Ascending aorta (tissue), 2 donors: ENCODE measurements at places on chromosomes 7 and 10. TPM values are rescaled to one million over a fixed set of nuclear protein-coding genes. Genes with fewer than 3 reads are reported as not detected.

DNA sequence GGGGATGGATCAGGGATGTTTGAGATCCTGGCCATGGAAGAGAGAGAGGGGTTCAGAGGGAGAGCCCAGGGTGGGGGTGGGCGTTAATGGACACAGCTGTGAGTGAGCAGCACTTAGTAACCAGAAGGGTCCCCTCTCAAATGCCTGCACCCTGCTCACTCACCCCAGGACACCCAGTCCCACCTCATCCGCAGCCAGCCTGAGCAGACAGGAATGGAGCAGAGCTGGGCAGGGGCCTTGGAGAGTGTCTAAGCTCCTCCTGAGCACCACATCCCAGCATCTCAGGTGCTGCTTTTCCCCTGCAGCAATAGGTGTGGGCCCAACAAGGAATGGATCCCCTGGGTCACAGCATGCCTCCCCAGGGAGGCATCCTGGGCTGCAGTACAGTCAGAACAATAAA lies 5.3 kb downstream of the FAM24A start:
- no peak for DNase-seq

The PPP1R17 gene
- not detected for total RNA-seq

DNA sequence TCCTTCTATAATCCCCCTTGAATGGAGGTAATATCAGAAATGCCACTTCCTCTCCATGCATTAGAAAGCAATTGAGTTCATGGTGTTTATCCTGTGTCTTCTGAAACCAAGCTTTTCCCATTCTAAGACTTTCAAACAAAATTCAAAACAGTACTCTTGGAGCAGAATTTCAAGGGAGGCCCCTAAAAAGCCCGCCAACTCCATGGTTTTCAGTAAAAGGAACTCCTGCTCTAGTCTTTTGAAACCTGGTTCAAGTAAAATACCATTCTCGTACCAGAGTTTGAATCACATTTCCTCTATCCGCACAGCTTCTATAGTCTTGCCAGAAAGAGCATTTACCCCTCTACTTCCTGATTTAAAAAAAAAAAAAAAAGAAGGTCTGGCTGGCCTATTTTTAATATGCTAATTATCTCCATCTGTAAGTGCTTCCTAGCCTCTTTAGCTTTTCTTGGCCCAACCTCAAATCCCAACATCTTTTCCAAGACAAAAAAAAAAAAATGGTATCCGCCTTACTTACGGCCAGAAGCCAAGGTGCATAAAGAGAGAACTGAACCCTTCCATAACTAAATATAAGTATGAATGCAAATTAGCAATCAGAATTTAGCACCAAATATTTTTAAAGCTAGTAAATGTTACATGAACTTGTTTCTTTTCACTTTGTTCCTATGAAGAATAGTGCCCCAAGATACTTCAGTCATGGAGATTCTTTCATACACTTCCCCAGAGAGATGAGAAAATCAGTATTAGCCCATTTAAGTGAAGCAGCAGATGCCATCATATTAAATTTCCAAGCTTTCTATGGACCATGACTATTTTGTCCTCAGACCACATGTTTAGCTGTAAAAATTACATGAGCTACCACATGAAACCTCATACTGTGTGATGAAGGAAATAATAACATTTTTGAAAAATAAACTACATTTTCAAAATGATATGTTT lies 199.9 kb upstream of the FAM3C start:
- DNase-seq = no peak

GRCh38 chr7:36606976-36607720 lies 117.1 kb downstream of the AOAH start:
- DNase-seq = no peak

GRCh38 chr10:91190876-91191583 lies 29.4 kb upstream of the PCGF5 start:
- no peak for DNase-seq

- no peak for DNase-seq
These were observed 274.4 kb downstream of the THSD7A start for GRCh38 chr7:11557627-11558026.

The NYAP1 gene
- total RNA-seq = 0.96 TPM

- no peak for DNase-seq
These were observed 12.0 kb downstream of the GET4 start for GRCh38 chr7:888081-889024.

GRCh38 chr7:134888141-134888740 lies 98.1 kb upstream of the AGBL3 start:
- no peak for DNase-seq

DNA sequence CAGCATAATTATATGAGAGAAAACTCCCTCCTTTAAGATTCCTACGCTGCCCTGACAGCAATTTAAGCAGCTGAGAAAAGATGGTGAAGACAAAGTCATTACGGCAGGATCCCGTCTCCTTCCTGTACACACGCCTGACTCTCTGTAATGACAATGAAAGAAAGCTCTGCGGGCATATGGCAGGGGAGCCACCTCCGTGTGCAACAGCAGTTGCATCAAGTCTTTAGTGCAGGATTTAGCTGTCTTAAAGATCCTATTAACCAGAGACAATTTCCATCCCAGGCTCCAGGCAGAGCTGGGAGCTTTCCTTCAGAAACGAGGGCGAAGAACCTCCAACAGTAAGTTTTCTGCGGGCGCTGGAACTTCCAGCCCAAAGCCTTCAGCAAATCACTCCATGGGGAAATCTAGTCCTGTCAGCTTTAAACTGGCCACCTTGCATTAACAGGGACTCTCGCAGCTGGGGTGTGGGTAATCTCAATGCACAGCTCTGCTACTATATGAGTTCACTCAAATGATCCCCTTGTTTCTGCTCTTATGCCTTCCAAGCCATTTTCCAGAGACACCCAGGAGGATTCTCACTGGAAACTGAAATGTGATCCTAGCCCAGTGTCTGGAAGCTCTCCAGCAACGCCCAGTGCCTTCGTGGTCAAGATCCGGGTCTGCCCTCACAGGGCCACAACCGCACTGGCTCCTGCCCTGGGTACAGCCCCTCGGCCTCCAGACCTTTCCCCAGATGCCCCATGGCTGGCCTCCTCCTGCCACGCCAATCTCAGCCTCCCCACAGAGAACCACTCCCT lies 74.9 kb downstream of the CTBP2 start:
- DNase-seq = no peak

DNA sequence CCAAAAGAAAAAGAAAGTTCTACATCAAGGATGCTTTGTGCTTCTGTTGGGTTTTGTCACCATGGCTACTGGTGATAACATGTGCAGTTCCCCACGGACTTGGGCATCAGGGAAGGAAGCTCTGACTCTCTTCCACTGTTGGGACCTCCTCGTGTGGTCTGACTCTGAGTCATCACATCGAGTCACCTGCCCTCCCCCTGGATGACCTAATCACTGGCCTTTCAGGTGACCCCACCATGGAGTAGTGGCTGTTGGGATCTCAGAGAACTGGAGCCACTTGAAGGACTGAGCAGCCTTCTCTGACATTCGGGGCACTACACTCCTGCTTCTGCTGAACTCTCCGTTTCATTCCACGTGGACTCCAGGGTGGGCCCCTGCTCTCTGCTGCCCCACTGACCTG lies 60.8 kb upstream of the DOCK1 start:
- DNase-seq = no peak

The PURB gene
- 19.1 TPM for total RNA-seq

GRCh38 chr10:3107426-3107961 lies 40.1 kb downstream of the PFKP start:
- peak; percentile 98 for DNase-seq

The GNAT3 gene
- not detected for total RNA-seq

DNA sequence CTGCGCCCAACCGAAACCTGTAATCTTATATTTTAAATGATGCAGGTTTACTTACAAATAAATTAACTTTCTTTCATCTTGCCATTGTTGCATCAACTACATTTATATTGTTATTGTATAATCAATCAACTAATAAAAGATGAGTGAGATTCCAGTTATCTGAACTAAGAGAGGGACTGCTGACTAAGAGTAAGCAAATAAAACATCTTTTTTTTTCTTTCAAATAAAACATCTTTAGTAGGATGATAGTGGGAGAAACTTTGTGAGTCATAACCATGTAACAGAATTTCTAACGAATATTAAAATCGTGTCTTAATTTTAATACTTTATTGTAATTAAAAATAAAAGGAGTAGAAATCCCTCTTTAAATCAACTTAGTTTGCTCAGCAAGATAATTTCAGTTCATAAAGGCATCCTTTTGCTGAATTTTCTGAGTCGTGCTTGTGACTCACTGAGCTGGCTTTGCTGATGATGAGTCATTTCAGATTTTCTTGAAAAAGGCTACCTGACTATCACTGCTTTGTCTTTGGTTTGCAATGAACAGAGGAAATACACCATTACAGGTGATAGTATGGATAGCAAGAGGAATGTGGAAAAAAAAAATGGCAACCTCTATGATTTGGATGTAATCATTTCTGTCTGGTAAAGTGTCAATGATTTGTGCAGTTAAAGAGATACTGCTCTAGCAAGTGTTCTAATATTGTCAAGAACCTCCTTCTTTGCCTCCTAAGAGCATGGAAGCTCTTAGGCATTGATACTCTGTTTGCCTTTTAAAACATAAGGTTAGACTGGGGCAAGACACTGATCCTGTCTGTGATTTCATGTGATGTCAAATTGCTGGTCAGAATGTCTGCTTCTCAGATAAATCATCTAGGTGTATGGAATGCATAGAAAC lies 119.5 kb downstream of the GPR158 start:
- no peak for DNase-seq

DNA sequence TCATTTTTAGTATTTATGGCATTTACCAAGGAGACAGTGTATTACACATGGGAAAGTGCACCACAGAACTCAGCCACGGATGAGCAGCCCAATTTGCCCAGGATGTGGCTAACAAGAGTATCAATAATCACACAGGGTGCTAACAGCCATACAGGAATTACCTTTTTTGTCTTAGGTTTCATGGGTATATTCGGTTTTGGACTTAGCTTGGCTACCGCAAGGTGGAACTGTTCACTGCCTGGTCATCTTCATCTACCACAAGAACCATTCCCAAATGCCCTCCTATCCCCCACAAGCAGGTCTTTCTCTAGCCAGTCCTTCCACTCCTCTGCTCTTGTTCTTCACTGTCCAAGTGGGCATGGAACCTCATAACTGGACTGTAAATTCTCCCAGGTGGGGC lies 6.0 kb downstream of the PDLIM1 start:
- no peak for DNase-seq

DNA sequence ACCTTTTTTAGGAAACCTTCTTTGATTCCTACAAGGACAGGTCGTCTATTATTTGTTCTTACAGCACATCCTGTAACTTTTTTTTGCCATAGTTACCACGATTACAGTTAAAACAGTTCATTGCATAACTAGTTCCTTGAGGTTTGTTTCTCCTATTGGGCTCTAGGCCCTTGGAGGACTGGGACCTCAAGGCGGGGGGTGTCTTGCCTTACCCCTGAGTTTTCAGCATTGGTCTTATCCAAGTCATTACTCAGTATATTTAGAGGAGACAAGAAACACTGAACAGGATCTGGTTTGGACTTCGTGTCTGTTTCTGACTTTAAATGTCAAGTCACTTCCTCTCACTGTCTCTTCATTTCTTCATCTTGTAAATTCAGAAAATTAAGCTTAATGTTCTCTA lies 369.8 kb downstream of the SDK1 start:
- DNase-seq = no peak

DNA sequence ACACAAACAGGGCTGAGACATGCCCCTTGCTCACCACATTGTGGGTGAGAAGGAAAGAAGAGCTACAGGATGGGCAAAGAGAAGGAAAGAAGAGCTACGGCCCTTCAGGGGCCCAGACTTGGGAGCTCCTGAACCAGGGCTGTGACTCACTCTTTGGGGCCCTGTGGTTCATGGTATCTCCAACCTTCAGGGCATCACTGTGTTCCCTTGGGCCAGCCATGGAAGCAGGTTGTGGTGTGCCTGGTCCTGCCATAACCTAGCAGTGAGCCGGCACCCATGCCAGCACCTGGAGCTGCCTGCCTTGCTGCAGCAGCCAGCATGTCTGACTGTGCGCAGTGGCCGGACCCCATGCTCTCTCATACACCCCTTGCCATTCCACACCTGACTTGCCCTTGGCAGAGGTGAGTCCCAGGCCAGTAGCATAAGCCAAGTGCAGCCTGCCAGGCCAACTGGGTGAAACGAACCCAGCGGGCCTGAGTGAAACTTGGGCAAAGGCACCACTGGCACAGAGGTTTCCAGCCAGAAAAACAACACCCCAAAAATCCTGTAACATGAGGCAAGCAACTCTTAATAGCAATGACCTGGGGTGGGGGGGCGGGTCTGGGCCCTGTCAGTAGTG lies 89.0 kb upstream of the CACUL1 start:
- DNase-seq = no peak

DNA sequence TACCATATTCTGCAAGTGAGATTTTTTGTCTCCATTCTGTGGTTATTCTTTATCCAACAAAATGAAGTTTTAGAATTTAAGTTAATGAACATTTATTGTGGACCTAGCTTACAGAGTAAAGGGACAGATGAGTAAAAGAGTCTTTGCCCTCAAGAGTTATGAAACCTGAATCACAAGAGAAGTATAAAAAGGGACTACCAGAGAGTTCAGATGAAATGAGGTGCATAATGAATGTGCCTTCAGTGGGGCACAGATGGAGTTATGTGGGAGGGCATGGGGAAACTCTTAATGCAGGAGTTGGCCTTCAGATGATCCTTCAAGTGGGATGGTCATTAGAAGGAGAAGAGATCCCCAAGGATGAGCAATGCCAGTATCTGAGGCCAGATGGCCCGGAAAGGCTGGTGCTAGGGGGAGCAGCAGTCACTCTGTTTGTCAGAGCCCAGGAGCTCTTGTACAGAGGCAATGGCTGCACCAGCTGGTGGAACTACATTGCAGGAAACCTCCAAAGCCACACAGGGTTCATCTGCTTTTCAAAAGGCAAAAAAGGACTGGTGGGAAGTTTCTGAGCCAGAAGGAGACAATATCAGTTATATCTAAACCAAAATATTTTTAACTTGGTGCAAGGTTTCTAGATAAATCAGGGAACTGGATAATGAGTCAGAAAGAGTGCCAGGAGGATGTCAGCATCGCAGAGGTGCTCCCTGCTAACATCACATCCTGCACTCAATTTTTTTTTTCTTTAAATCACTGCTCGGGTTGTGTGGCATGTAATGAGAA lies 162.0 kb downstream of the KLF6 start:
- no peak for DNase-seq

DNA sequence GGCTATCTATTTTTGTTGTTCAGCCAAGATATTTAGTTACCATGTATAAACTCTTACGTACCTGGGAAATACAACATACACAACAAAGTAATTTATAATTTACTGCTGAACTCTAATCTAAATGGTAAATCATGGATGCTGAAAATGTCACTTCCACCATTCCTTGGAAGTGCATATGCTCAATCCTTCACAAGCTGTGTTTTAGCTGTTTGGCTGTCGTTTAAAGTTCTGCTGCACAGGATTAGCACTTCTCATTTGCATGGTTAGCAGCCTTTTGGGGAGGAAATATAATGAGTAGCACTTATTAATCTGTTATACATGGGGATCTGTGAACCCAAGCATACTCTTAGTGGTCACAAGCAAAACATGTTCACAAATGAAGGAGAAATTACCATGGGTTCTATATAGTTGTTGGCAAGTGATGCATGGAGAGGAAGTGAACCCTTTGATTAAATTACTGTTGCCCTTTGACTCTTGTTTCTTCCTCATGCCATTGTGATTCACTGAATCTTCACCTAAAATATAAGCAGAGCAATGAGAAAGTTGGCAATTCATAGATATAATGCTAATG lies 18.5 kb downstream of the PIK3CG start:
- no peak for DNase-seq

- peak; percentile 74 for DNase-seq
These were observed 334.4 kb downstream of the SUGCT start for GRCh38 chr7:40468891-40469864.

The CDC14C gene
- total RNA-seq = not detected

- DNase-seq = no peak
These were observed 84.7 kb downstream of the ADCY1 start for GRCh38 chr7:45658716-45659495.
